ENCODE measurements at places on chromosomes 7 and 10. TPM values are rescaled to one million over a fixed set of nuclear protein-coding genes. Genes with fewer than 3 reads are reported as not detected.

The STARD3NL gene
- 36.9 TPM for total RNA-seq

The MYL7 gene
- 12.5 TPM for total RNA-seq

The POLD2 gene
- 126 TPM for total RNA-seq

The GRID2IP gene
- 1.4 TPM for total RNA-seq

The TACR2 gene
- total RNA-seq, result not detected

The TRPV5 gene
- 0.29 TPM for total RNA-seq

The ARL4A gene
- total RNA-seq, result 62.5 TPM

DNA sequence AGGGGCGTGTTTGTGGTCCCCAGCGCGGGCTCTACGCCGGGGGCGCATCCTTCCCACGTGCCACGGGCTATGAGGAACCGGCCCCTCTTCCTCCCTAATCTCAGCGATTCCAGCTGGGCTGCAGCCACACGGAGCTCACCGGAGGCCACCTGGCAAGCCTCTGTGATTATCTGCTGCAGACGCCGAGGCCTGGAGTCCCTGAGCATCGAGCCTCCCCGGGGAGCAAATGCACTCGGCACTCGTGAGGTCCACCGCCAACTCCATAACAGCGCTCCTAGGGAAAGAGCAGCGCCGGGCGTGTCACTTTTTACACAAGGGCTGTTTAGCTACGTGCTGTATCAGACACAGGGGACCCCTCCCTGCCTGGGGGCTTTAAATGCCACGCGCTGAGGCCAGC, 101.2 kb downstream of the DYNC2I1 start:
- H3K4me3 ChIP-seq, result no peak overlapping the region
- no peaks in the 10 kb centered on the region for H3K4me1 ChIP-seq
- no peak for DNase-seq

DNA sequence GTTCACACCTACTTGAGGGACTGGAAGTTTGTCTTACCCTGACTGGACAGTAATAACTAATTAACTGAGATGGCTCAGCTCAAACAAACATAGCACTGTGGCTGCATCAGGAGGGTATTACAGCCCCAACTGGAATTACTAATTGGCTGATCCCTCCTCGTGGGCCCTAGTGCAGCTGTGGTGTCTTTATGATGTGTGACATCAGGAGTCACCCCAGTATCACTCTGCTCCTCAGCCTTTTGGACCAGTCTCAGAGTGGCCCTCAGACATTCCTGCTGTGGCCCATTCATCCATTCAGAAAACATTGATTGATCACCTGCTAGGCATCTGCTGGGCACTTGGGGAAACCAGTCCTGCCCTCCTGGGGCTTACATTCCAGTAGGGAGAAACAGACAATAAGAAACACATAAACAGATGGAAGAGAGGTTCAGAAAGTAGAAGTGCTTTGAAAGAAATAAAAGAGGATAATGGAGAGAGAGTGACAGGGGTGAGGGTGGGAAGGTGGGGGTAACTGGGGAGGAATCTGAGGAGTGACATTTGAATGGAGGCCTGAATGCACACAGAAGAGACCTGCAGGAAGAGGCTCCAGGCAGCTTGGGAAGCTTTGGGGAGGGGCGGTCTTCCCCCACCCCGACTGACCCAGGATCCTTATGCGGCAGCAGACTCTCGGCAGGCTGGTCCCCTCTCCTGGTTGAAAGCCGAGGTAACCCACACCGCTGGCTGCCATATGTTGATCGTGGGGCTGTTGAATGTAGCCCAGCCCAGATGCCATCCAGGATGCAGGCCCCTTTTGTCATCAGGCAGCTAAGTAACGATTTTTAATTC, 113.1 kb downstream of the C10orf105 start:
- H3K27me3 ChIP-seq, result peaks cover 3% of the 10 kb centered on the region
- H3K4me3 ChIP-seq, result no peak overlapping the region
- DNase-seq, result no peak
- H3K27ac ChIP-seq, result no peak overlapping the region

DNA sequence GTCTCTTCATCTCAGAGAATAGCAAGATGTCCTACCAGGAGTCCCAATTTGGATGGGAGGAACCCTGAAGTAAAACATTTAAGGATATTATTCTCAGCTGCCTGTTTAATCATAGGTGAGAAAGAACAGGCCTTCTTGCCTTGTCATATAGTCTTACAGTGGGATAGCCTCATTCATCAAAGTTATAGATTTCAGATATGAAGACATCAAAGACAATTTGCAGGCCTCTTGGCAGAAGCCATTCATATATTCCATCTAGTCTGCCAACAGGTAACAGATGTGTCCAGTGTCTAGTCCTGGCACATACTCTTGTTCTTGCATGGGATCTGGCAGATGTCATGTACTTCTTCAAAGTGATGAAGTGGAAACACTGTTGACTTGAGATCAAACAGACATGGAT, 601.3 kb upstream of the GHITM start:
- no peaks in the 10 kb centered on the region for H3K27me3 ChIP-seq
- no peak for DNase-seq
- no peak overlapping the region for H3K27ac ChIP-seq
- H3K4me1 ChIP-seq, result peaks cover 43% of the 10 kb centered on the region
- no peak overlapping the region for H3K4me3 ChIP-seq

- no peak overlapping the region for H3K4me3 ChIP-seq
- no peaks in the 10 kb centered on the region for H3K36me3 ChIP-seq
- H3K27ac ChIP-seq, result no peak overlapping the region
- no peaks in the 10 kb centered on the region for H3K27me3 ChIP-seq
- peaks cover 18% of the 10 kb centered on the region for H3K4me1 ChIP-seq
- no peak for DNase-seq
These were observed 26.1 kb upstream of the RSU1 start for GRCh38 chr10:16843252-16843870.

DNA sequence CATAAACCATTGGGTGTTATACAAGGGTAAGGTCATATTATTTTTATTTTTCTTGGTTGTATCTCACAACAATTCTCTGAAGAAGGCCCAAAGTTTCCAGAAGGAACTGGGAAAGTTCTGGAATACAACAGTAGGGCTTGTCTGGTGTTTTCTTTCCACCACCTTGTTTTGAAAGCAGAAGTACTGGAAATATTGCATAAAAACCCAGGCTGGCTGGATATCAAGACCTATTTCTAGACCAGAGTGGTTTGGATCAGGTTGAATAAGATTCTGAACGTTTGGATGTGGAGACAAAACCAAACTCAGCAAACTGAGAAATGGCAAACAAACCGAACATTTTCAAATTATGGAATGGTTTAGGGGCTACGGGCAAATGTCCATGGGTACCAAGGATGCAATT, 182.6 kb upstream of the FZD8 start:
- H3K36me3 ChIP-seq, result no peaks in the 10 kb centered on the region
- no peak overlapping the region for H3K27ac ChIP-seq
- DNase-seq, result no peak
- H3K4me3 ChIP-seq, result no peak overlapping the region
- H3K27me3 ChIP-seq, result peaks cover 25% of the 10 kb centered on the region

- H3K4me1 ChIP-seq, result peaks cover 40% of the 10 kb centered on the region
- H3K27me3 ChIP-seq, result peaks cover 12% of the 10 kb centered on the region
- H3K36me3 ChIP-seq, result no peaks in the 10 kb centered on the region
- H3K4me3 ChIP-seq, result no peak overlapping the region
- no peak overlapping the region for H3K27ac ChIP-seq
These were observed 392.2 kb upstream of the NFE2L3 start for GRCh38 chr7:25759748-25760147.

- H3K4me1 ChIP-seq, result no peaks in the 10 kb centered on the region
- peaks cover 13% of the 10 kb centered on the region for H3K27me3 ChIP-seq
- no peak overlapping the region for H3K4me3 ChIP-seq
- no peaks in the 10 kb centered on the region for H3K36me3 ChIP-seq
- no peak for DNase-seq
These were observed 332.0 kb downstream of the NXPH1 start for GRCh38 chr7:8765374-8765773.

DNA sequence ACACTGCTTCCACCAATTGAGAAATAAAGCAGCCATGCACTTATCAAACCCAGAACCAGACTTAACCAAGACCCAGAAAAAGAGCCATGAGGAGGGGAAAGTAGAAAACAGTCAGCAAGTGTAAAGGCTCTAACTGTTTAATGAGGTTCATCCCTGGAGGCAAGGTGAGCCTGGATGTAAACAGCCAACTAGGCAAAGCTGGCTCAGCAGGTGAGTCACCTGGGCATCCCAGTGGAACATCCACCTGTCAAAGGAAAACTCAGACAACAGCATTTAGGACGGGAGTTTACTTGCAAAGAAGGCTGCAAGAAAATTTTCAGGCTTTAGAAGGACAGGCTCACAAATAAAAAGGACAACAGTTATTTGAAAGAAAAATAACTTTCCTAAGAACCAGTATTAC, 153.0 kb downstream of the SNX13 start:
- no peaks in the 10 kb centered on the region for H3K27me3 ChIP-seq
- no peak overlapping the region for H3K27ac ChIP-seq
- H3K36me3 ChIP-seq, result no peaks in the 10 kb centered on the region
- H3K4me3 ChIP-seq, result no peak overlapping the region

DNA sequence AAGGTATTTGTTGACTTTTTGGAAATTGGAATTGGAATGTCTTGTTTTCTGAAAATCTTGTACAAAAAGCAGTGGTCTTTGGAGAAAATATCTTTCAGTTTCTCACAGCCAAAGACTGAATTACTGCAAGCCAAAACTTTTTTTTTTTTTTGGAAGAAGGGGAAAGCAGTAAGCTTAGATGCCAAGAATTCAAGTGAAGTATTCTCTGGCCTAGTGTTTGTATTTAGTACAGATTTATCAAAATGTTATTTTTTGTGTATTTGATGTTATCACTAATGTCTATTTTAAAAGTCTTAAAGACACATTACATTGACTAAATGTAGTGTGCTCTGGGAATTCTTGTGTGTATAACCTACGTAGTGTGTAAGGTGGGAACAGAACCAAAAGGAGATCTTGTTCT, 6.2 kb downstream of the TET1 start:
- no peak for DNase-seq
- no peaks in the 10 kb centered on the region for H3K27me3 ChIP-seq
- peaks cover 27% of the 10 kb centered on the region for H3K4me1 ChIP-seq
- no peaks in the 10 kb centered on the region for H3K36me3 ChIP-seq
- peak overlapping the region; percentile 92 for H3K27ac ChIP-seq
- no peak overlapping the region for H3K4me3 ChIP-seq

DNA sequence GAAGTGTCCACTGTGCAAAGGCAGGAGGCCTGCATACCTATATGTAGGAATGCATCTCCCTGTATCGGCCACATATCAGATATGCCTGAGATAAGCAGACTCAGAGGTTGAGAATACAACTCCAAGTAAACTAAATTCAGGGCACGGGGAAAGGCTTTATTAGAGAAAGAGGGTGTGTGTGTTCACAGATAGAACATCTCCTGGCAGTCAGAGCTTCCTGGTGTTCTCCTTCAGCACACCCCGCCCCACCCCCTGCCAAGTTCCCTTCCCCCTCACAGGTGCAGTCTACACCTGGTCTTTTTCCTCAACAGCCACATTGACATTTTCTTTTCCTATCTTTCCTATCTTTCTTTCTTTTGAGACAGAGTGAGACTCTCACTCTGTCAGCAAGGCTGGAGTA, 17.1 kb downstream of the GBX1 start:
- DNase-seq, result no peak
- peaks cover 8% of the 10 kb centered on the region for H3K4me1 ChIP-seq
- H3K27ac ChIP-seq, result no peak overlapping the region
- H3K27me3 ChIP-seq, result peaks cover 15% of the 10 kb centered on the region
- no peaks in the 10 kb centered on the region for H3K36me3 ChIP-seq

DNA sequence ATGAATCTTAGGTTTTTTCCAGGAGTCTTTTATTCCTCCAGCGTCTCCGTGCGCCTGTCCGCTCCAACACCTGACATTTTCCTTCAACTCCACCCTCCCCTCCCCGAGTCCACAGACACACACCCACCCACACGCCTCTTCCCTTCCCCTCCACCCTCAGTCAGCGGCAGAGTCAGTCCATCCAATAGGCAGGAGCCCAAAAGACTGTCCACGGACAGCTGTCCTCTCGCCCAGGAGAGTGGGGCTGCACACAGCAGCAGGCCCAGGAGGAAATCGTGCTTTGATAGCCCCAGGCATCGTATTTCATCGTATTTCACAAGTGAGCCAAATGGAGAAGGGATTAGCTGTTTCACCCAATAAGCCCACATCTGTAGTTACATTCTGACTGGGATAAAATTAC, 285.1 kb downstream of the ZEB1 start:
- DNase-seq, result no peak
- no peaks in the 10 kb centered on the region for H3K36me3 ChIP-seq
- H3K4me1 ChIP-seq, result peaks cover 13% of the 10 kb centered on the region
- H3K27ac ChIP-seq, result peak overlapping the region; percentile 89
- H3K27me3 ChIP-seq, result peaks cover 5% of the 10 kb centered on the region

DNA sequence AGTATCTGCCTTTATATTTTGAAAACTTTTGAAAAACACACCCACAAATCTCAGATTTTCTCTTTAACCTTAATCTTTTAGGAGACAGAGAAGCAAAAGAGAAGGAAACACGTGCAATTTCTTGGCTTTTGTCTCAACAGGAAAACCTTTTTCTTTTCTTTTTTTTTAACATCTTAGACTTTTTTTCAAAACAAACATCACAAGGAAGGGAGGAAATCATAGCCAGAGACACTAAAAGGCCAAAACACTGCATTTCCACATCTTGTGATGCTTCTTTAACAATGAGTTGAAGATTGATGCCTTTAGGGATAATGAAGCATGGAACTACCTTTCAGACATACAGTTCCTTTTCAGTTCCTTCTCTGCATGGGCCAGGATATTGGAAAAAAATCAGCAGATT, 136.6 kb upstream of the NRBF2 start:
- H3K27me3 ChIP-seq, result peaks cover 21% of the 10 kb centered on the region
- no peak overlapping the region for H3K27ac ChIP-seq
- H3K4me3 ChIP-seq, result no peak overlapping the region
- H3K4me1 ChIP-seq, result no peaks in the 10 kb centered on the region
- H3K36me3 ChIP-seq, result no peaks in the 10 kb centered on the region

DNA sequence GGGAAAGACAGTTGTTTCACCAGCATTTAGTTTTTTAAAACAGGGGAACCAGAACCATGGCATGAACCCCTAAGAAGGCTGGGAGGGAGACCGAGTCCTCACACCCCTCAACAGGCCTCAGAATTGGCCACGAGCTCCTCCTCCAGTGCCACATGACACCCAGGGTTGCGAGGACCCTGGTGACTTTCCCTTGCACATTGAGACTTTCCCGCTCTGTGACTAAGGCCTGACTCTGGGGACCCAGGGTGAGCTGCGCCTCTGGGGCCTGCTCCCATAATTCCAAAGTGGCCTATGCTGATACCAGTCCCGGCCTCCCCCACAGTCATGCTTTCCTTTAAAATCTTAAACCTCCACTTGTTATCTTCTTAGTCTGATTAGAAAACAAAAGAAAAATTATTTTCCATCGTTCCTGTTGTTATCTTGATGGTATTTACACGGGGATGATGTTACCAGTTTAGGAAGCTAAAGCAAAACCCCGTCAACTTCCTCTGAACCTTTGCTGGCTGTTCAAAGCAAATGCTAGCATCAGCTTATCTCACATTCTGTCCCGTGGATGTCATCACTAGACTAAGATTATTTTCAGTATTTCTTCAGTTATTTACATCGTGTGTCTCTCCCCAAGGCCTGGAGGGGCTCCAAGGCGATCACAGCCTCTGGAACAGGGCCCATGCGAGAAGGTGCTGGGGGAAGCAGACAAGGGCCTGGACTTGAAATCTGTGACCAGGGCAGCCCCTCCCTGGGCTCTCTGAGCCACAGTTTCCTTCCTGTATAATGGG, 42.1 kb downstream of the FAM53B start:
- no peaks in the 10 kb centered on the region for H3K27me3 ChIP-seq
- DNase-seq, result no peak
- H3K27ac ChIP-seq, result peak overlapping the region; percentile 87
- peaks cover 37% of the 10 kb centered on the region for H3K4me1 ChIP-seq

GRCh38 chr10:68348265-68348741, 15.6 kb upstream of the PBLD start:
- no peaks in the 10 kb centered on the region for H3K4me1 ChIP-seq
- peak overlapping the region; percentile 84 for H3K27ac ChIP-seq
- DNase-seq, result no peak
- peaks cover 45% of the 10 kb centered on the region for H3K36me3 ChIP-seq
- H3K27me3 ChIP-seq, result no peaks in the 10 kb centered on the region
- H3K4me3 ChIP-seq, result no peak overlapping the region

Measured in mesothelial cell of epicardium (in vitro differentiated cells).